ENCODE measurements at places on chromosomes 13 and 19.

DNA sequence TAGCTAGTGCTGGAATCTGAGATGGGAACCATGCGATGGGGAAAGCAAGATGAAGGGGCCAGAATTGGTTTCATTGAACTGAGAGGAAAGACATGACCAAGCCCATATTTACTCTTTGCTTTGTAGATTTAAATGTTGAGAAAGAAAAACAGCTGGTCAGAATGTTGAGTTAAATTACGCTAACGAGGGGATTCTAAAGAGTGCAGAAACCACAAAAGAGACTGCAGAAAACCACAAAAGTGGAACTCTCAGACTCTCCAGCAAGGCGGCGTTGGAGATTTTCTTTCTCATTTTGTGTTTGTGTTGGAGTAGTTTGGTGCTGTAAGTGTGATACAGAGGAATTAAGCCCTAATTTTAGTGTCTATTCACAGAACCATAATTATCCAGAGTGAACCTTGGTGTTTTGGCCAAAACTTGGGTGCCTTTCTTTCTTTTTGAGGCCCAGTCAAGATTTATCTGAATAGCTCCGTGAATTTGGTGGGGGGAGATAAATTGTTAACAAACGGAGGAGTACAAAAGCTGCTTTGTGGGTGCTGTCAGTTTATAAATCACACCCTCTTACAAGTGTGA is 26.3 kb downstream of the SAE1 start:
- no peak for DNase-seq

GRCh38 chr19:13521066-13521465 is 14.8 kb upstream of the CACNA1A start:
- no peak for DNase-seq

- no peak for DNase-seq
Measured at GRCh38 chr13:31947506-31947905, 84.1 kb upstream of the FRY start.

DNA sequence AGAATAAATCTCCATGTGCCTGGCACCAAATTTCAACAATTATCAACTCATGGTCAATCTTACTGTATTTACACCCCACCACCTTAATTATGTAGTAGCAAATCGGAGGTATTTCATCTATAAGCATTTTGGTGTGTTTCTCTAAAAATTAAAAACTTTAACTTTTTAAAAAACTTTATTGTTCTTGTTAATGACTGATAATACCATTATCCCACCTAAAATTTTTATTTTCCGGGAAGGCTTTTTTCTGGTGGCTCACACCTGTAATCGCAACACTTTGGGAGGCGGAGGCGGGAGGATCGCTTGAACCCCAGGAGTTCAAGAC is 453 bp upstream of the PDCD2L start:
- DNase-seq = no peak

DNA sequence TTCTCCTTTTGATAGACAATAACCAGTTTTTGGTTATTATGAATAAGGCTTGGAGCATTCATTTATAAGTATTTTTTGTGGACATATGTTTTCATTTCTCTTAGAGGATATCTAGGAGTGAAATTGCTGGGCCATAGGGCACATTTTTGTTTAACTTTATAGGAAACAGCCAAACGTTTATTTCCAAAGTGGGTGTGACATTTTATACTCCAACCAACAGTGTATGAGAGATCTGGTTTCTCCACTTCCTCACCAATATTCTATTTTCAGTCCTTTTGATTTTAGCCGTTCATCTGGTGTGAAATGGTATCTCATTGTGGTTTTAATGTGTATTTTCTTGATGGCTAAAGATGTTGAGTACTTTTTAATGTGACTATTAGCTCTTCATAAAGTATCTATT is 21.9 kb downstream of the TDRD3 start:
- no peak for DNase-seq

DNA sequence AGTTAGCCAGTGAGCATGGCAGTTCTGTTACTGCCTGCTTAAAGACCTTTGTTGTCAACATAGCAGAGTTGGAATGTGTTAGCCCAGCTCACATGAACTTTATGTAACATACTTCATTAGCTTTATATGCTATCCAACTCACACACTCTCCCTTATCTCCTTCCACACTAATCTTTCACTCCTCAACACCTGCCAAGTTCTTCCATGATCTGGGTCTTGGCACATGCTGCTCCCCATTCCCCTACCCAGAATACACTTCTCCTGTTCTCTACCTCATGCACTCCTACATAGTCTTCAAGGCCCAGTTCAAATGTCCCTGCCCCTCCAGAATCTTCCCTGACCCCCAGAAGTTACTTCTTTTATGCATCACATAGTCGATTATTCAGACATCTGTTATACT is 179.3 kb downstream of the KATNAL1 start:
- DNase-seq = no peak
